Testis (tissue), 5 donors: ENCODE measurements at places on chromosomes 7 and 10. TPM values are rescaled to one million over a fixed set of nuclear protein-coding genes. Genes with fewer than 3 reads are reported as not detected.

KCND2 gene
- 5.1 TPM for total RNA-seq

DNA2 gene
- total RNA-seq, result 7.6 TPM

KLF14 gene
- total RNA-seq, result 0.93 TPM

PPP3CB gene
- 52.9 TPM for total RNA-seq

LAMB4 gene
- total RNA-seq, result 3.1 TPM

PROSER2 gene
- 21.4 TPM for total RNA-seq

CALCR gene
- 0.31 TPM for total RNA-seq
